ENCODE measurements at places on chromosomes 16 and 17.

- DNase-seq, result no peak
Measured at GRCh38 chr17:36578671-36579070, 13.0 kb upstream of the DHRS11 start.

- no peak for DNase-seq
Measured at GRCh38 chr17:40362696-40363110, 1.8 kb downstream of the GJD3 start.

- peak; percentile 92 for DNase-seq
Measured at GRCh38 chr16:50388496-50388895, 19.7 kb upstream of the BRD7 start.

- no peak for DNase-seq
Measured at GRCh38 chr16:31344712-31345111, 10.3 kb upstream of the ITGAX start.

- DNase-seq, result no peak
Measured at GRCh38 chr16:15665107-15665506, 15.1 kb downstream of the NDE1 start.

GRCh38 chr17:78408476-78409050, 30.1 kb downstream of the PGS1 start:
- DNase-seq, result no peak

DNA sequence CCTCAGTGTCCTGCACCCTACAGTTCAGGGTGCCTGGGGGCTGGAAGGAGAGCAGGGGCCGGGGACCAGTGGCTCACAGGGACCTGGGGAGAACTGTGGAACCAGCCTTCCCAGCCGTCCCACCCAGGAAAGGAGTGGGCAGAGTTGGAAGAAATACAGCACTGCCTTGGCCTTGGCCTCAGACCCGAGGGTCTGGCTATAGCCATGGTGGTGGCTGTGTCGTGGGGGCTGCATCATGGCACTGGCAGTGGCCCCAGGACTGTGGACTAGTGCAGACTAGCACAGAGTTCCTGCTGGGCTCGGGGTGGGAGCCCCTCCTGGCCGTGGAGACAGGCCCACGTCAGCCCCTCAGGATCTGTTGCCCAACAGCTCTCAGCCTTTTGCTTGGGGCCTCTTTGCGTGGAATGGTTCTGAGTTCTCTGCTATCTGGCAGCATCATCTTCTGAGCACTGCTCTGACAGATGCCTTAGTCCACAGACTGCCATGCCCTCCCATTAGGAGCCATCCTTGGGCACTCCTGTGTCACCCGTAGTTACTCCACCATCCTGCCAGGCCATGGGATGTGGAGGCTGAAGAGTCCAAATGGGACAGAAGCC, 12.6 kb upstream of the DNASE1 start:
- no peak for DNase-seq

- DNase-seq, result no peak
Measured at GRCh38 chr17:41984454-41984853, 17.9 kb downstream of the CNP start.

DNA sequence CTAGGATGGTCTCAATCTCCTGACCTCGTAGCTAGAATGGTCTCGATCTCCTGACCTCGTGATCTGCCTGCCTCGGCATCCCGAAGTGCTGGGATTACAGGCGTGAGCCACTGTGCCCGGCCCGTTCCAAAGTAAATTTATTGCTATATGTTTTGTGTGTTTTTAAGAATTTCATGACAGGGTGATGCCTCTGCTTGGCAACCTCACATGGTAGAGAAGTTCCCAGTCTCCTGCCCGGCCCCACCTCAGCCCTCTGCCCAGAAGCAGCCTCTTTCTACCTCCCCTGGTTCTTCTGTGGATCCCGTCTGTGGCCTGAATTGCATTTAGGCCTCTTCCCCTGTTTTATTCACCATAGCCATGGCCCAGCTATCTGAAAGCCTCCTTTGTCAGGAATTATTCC, 55.0 kb downstream of the B9D1 start:
- no peak for DNase-seq
